HFF-Myc (cell line): ENCODE measurements at places on chromosomes 4 and X.

DNA sequence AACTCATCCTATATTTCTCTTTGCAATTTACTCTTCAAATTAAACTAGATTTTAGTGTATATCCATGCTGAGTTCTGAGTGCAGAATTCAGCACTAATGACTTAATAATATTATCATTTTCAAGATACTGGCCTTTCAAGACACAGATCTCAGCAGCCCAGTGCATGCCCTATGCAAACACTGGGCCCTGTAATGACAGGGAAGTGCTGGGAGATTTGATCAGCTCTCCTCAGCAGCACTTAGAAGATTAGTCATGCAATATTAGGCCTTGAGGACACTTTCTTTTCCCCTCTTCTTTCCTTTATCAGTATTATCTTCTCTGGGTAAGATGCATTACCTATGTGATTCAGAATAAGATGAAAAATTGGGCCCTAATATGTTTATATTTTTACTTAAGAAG, 207.1 kb downstream of the PPP3CA start:
- DNase-seq = no peak

- no peak for DNase-seq
Measured at GRCh38 chrX:41090568-41091238, 5.5 kb downstream of the USP9X start.

DNA sequence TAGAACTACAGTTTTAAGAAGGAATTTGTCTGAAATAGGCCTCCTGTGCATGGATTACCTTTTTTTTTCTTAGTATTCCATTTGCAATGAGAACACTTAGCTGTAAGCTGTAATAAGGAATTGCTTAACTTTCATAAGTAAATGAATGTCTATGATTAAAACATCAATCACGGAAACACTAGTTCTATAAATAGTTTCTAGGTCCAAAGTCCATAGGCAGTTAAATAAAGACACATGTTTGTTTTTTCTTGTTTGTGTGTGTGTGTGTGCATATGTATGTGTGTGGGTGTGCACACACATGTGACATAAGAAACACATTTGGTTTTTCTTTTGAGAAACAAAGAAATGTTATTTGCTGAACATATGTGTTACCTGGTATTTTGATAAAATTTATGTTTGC, 11.2 kb downstream of the GPRIN3 start:
- DNase-seq = no peak

DNA sequence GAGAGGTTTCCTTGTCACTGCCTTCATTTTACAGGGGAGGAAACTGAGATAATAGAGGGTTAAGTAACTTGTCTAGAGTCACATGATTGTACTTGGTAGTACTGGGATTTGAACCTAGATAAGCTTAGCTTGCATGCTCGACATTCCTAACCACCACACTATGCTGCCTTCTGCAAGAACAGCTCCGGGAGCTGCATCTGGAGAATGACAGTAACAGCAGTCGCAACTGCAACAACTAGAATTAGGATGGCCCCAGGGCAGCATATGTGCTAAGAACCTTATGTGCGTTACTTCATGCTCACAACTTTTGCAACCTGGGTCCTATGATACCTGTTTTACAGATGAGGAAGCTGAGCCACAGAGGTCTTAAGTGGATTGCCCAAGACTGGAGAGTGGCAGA, 89.5 kb upstream of the LCORL start:
- DNase-seq = no peak

DNA sequence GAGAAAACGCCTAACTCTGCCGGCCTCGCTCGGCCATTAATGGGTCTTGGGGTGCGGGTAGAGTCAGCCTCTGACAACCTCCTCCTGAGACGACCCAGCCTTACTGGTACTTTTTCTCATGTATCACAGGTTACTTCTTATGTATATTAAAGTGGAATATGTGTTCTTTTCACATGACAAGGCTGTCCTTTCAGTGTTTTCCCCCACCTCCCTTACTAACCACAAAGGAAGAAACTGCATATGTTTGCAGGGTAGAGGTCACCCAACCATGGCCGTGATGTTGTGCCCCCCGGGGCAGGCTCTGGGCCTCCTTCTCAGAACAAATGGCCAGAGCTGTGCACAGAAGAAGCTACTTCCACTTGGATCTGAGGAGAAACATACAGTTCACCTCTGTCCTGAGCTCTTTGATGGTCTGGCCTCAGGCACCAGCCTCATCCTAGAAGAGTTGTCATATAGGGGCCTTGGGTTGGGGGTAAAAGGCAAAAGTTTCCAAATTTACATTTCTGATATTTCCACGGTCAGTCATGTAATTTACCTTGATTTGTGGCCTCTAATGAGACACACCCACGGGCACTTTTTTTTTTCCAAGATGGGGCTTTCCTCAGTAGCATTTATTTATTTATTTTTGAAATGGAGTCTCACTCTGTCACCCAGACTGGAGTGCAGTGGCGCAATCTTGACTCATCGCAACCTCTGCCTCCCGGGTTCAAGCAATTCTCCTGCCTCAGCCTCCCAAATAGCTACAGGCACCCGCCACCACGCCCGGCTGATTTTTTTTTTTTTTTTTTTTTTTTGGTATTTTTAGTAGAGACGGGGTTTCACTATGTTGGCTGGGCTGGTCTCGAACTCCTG, 1.9 kb downstream of the SOWAHD start:
- no peak for DNase-seq

- DNase-seq = no peak
Measured at GRCh38 chrX:9172464-9172850, 138.5 kb upstream of the FAM9B start.

- DNase-seq = no peak
Measured at GRCh38 chr4:185096032-185096653, 46.9 kb upstream of the SLC25A4 start.

- no peak for DNase-seq
Measured at GRCh38 chr4:151093203-151093602, 6.2 kb upstream of the RPS3A start.
